Stimulated activated CD4-positive, alpha-beta T cell treated with anti-CD3 and anti-CD28 coated beads, Interleukin-1b, Interleukin-23, amount 100 ng/mL, for 24 hours (primary cell): ENCODE measurements at places on chromosomes 16 and 17.

GRCh38 chr17:82648742-82649331 is 593 bp upstream of the WDR45B start:
- DNase-seq, result no peak

DNA sequence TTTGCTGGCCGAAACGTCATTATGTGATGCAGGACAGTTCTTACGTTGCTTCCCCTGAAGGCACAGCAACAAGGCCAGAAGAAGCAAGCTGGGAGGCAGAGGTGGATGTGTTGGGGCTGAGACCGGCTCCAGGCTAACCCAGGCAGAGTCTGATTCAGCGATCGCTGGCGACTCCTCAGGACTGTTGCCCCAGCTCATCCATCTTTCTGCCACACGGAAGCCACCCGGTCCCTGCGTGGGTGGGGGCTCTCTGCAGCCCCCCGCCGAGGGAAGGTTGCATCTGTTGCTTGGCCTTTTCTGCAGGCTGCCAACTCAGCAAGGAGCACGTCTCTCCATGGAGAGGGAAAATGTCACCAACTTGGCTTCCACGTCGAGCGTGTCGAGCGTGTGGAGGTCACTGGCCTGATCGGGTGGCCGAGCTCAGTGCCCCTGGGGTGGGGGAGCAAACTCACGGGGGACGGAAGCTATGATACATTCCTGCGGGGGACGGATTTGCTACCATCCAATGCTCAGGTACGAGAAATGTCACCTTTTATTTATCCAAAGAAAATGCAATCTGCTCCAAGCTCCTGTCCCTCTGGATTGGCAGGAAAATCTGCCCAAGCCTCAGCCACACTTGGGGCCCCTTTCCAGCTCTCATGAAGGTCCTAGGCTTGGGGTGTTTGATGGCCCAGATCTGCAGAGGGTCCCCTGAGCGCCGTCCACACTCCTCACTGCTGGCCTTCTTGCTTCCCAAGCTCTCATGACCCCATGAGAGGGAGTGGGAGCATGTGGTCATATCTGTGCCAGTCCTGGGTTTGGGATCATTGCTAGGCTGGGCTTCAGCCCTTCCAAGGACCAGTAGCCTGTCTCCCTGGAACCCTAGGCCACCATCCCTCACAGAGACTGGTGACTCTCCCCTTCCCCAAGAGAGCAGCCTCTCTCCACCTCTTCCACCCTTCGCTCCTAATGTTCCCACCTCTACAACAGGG is 69.4 kb downstream of the RPH3AL start:
- DNase-seq, result no peak

- DNase-seq, result no peak
These were observed 52.7 kb upstream of the LHX1 start for GRCh38 chr17:36884495-36885152.

DNA sequence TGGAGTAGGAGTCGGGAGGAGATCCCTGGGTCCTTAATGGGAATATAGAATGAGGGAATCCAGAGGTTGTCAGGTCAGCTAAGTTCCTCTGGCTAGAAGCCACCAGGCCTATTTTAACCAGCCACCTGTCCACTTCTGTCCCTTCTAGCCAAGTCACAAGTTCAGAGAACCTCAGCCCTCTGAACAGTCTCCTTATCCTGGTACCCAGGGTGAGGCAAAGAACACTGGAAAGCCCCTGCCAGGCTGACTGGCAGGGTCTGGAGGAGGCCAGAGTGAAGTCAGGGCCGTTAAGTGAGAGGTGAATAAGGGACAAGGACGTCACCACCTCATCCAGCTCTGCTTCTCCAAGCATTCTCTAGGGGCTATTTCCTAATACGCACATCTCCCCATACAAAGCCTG is 2.7 kb downstream of the CTDNEP1 start:
- no peak for DNase-seq

- no peak for DNase-seq
These were observed 3.0 kb downstream of the TMEM132E start for GRCh38 chr17:34582185-34582900.

DNA sequence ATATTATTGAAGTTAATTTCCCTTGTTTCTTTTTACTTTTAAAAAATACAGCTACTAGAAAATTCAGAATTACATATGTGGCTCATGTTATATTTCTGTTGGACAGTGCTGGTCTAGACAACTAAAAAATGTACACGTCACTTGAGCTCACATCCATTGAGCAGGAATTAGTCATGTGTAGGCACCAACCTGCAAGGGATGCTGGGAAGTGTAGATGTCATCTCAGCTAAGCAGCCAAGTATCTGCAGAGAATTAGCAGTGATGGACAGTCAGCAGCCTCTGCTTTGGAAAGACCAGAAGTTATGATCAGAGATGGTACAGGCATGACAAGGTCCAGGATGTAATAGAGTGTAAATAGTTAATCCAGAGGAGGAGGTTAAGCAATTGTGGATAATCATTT is 87.1 kb upstream of the HS3ST2 start:
- no peak for DNase-seq
